ENCODE measurements at places on chromosomes 1 and 21.
A peak's percentile ranks its signal among the peaks of the same experiment; 100 is the strongest.

DNA sequence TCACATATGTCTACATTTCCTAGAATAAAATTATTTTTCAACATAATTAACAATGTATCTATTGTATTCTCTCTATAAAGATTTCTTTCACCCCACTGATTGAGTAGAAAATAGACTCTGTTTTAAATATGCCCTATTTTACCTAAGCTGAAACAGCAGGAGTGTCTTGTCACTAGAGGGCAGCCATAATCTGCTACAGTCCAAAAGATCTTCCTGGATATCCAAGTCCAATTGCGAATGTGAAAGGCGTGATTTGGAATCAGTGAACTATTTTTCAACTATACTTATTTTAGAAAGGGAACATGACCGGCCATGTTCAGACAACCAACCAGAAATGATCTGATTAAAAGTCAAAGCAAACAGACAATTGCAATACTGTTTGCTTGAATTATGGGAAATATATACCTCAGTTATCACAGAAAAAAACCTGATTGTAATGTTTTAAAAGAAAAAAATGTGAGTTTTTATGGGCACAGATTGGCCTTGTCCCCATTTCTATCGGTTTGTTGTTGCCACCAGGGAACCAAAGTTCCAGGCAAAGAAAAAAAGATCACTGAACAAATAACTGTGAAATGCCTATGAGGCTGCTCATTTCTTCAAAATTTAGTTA is 1211.0 kb upstream of the ADGRL4 start:
- peak; percentile 28 for DNase-seq

DNA sequence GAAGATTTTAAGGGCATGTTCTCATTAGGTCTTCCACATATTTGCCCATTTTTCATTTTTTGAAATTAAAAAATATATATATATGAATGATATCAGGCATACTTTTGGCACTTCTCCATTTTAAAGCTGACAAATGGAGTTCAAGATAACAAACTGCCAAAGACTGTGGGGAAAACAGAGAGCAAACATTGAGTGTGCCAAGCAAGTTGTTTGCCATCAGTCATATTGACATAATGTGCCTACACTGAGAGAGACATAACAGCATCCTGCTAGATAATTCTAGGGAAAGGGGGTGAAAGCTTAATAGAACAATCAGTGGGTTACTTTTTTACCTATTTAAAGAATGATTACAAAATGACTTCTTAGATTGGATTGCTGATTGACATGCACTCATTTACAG is 529.4 kb upstream of the CXADR start:
- DNase-seq = no peak

DNA sequence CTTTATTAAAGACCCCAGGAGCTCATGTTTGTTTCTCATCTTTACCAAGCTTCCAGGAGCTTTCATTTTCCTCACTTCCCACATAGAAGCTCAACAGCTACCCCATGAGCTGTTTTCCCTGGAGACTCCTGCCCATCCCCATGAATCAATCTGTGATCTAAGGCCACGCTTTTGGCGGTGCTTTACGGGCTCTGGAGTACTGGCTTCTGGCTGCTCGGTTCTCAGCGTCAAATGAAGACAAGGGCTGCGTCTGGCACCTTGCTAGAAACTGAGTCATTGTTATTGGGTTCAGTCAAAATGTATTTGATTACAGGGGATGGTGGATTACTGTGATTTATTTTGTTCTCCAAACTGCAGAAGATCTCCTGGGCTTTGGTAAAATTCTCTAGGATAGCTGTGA is 39.9 kb downstream of the ACP6 start:
- DNase-seq = no peak

- DNase-seq = no peak
These were observed 20.8 kb downstream of the PRKCZ start for GRCh38 chr1:2070800-2071530.

DNA sequence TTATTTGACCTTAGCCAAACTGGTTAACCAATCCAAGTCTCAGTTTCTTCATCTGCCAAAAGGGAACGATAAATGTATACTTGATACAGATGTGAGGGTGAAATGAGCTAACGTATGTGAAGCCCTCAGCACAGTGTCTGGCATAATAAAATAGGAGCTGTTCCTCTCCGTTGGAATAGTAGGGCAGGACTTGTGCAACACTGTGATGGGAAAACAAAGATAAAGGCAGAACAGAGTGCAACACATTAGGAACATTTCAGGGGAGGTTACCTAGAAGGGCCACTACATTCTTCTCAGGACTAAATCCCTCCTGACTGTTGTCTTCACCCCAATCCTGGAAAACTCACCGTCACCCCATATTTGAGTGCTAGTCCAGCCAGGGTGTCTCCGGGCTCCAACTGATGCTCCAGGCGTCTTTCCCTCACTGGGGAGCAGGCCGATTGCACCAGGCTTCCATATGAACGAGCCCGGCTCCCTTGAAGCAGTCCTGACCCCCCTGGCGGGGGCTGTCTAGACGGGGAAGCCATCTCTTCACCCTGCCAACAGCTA is 896 bp downstream of the LYSMD1 start:
- DNase-seq = no peak

DNA sequence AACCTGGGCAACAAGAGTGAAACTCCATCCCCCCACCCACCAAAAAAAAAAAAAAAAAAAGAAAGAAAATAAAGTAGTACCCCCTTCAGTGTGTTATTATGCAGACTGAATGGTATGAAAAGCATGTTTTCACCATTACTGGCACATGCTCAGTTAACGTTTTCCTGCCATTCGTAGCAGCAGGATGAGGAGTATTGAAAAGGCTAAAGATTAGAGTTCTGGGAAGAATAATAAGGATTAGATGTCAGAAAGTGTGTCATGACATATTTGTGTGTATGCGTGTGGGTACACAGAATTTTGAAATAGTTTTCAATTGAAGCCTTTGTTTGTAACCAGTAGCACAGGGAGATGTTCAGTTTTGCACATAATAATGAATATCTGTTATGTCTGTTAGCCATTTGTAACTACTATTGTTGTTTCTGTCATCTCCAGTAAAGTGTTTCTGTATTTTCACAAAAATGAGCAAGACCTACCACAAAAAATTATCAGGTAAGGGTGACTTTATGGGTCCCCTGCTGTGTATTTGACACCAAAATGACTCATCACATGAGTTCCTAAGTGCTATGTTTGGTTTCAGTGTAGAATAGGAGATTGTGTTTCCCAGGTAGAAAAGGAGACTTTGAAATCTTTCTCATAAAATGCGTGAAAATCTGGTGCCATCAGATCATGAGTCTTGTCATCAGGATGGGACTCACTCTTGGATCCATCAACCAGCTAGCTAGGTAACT is 358.9 kb downstream of the DISC1 start:
- DNase-seq = no peak

GRCh38 chr21:15197696-15198095 is 132.9 kb upstream of the NRIP1 start:
- DNase-seq = no peak

DNA sequence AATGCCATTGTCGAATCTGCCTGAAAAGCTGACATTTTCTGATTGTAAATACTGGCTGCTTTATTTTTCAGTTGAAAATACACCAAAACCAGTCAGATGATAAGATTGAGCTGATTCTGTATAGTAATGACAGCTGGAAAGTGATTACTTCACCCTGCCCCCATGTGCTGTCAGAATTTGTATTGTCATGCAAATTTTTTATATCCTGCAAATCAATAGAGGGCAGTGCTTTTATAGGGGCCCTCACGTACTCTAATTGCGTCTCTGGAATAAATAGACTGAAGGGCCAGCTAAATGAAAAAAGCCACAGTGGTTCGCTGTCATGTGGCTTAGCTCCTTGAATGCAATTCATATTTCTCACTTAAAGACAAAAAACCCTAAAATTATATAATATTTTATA is 208.6 kb downstream of the LHX8 start:
- no peak for DNase-seq

DNA sequence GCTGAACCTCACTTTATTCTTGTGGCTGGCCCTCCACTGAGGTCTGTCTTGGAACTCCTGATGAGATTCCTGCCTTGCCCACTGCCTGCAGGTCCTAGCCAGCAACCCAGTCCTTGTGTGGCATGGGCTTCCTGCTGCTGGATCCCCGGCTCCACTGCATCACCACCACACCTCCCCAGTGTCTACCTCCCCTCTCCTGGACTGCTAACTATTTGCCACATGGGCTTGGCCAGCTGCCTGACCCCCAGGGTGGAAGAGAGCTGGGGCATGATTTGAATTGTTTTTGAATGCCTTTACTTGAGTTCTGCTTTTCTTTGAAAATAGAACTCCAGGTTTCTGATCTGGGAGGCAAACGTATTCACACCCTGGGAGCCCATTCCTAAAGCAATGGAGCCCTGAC is 41.2 kb downstream of the SPAG17 start:
- DNase-seq = no peak

GRCh38 chr1:205588636-205589035 is 43.2 kb downstream of the ELK4 start:
- no peak for DNase-seq

DNA sequence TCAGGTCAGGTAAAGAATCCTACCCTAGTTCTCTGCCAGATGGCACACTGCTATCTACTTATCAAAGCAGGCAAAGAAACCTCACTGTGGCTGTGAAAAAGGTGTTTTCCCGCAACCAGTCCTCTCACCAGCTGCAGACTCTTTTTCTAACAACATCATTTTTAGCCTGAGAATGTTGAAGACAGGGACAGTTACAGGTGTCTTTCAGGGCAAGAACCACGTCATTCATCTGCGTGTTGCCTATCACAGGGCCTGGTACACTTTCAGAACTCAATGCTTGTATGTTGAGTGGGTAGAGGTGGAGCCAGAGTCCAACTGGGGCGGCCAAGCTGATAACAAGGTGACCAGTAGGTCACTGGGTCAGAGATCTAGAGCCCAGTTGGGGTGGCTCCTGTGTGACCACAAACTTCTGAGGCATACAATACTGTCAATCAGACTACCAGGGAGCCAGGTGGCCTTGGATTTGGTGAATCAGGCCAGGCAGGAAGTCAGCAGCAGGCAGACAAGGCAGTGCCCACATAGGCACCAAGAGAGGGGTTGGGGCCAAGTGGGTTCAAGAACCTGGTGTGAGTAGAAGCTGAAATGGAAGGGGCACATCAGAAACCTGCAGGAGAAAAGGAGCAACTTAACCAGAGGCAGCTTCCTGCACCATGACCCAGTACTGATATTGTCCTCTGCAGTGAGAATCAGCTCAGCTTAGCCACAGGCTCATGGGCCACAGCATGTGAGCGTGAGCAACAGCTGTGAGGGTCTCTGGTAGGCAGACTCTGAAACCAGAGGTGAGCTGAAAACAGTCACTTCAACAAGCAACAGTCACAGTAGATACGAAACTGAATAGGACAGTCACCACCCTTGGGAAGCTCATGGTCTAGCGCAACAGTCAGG is 123.6 kb downstream of the DTL start:
- DNase-seq = no peak

- DNase-seq = no peak
These were observed 6.5 kb upstream of the FGGY start for GRCh38 chr1:59290193-59290949.

- DNase-seq = no peak
These were observed 15.0 kb downstream of the SLC6A9 start for GRCh38 chr1:44016041-44016889.

DNA sequence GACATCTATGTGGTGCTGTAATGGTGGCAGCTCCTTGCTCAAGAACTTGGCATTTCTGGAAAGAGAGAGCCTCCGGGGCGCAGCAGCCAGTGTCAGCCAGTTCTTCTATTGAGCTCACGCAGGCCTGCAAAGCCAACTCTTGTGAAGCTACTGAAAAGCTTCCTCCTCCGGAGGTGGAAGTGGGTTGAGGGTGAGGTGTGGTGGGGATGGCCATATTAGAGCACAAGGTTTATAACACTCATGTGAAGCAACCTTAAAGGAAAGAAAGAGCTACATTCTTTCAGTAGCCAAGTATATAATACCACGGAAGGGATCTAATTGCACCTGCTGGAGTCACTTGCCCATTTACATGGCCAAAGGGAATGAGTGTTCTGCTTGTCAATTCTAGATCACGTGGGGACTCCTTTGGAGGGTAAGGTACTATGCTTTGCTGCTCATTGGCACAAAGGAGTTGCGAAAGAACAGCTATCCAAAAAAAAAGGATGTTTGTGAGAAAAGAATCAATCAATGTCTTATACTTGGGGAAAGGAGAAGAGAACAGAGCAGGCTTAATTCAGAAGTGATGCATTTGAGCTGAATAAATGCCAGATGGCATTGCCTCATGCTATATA is 18.3 kb upstream of the MAP10 start:
- DNase-seq = no peak

DNA sequence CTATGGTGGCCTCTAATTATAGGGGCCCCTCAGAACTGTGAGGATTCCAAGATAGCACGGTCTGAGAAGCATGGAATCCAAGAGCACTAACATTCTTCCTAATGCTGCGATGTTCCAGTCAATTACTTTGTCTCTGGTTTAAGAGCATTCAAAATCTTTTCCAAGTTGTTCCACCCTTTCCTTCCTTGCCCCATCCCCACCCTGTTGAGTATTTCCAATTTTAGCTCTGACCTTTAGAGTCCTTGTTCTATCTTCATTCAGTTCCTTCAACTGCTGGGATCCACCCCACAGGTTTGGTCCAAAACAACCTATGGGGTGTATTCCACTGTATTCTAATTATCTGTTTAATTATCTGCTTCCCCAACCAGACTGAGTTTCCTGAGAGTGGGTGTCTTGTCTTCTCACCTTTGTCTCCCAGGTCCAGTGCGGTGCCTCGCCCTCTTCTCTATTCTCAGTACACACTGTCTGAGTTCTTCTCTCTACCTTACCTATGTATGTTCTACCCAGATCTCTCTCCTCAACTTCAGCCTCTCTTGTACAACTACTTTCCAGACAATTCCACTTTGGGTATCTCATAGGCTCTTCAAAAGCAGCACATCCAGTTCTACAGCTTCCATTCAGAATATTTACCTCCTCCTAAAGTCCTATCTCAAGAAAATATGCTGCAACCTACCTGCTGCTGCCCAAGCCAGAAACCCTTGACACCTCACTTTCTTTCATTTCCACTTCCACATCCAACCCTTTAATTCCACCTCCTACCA is 25.0 kb upstream of the BCL9 start:
- no peak for DNase-seq
